ENCODE measurements at places on chromosomes 4 and X.

GRCh38 chr4:37381040-37381668 is 136.6 kb downstream of the NWD2 start:
- DNase-seq, result no peak

GRCh38 chr4:37710491-37710890 is 24.3 kb upstream of the RELL1 start:
- no peak for DNase-seq

DNA sequence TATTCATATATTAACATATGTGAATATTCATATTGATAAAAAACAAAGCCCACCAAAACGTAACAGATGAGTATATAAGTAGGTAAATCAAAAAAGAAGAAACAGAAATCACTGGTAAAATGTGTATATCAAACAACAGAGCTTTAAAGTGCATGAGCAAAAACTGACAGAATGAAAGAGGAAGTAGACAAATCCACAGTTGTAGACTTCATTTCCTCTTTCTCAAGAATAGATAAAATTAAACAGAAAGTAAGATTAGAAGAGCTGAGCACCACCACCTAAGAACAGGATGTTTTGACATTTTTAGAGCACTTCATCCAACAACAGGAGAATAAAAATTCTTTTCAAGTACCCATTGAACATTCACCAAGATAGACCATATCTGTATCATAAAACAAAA is 64.6 kb downstream of the CNKSR2 start:
- peak; percentile 7 for DNase-seq

DNA sequence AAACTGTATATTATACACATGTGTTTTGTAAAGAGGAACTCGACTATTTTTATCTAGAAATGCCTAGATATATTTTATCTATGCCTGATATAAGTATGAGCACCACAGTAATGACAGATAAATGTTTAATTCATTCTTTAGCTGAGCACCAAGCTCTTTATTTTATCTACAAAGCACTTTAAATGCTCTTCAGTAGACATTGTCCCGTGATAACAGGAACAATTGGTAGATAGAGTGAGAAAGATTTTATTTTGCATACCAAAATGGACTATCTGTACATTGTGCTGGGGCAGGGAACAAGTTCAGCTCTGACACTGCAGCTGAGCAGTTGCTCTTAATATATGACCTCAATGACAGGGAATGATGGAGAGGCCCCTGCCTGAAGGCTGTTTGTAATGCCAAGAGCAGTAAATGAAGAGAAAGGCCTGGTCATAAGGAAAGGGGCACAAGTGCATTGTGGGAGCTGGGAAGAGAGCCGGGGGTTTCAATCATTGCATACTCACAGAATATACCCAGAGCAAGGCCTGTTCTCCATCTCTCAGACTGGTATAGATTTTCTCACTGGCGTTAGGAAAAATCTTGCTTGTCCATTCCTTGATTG is 57.3 kb downstream of the SEPTIN11 start:
- DNase-seq, result no peak

DNA sequence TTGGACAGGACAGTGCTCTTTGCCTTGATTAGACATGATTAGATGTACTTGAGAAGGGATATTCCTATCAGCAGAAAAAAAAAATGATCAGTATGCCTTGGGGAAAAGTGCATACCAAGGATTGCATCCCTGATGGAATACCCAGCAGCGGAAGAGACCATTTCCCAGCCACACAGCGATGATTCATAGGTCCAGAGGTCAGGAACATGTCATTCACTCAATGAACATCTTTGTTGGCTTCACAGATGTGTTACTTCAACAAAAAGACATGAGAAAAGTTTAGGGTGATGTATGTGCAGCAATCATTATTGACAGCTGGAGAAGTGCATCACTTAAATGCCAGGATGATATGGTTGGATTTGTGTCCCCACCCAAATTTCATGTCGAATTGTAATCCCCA is 293.5 kb downstream of the ZNF674 start:
- no peak for DNase-seq

DNA sequence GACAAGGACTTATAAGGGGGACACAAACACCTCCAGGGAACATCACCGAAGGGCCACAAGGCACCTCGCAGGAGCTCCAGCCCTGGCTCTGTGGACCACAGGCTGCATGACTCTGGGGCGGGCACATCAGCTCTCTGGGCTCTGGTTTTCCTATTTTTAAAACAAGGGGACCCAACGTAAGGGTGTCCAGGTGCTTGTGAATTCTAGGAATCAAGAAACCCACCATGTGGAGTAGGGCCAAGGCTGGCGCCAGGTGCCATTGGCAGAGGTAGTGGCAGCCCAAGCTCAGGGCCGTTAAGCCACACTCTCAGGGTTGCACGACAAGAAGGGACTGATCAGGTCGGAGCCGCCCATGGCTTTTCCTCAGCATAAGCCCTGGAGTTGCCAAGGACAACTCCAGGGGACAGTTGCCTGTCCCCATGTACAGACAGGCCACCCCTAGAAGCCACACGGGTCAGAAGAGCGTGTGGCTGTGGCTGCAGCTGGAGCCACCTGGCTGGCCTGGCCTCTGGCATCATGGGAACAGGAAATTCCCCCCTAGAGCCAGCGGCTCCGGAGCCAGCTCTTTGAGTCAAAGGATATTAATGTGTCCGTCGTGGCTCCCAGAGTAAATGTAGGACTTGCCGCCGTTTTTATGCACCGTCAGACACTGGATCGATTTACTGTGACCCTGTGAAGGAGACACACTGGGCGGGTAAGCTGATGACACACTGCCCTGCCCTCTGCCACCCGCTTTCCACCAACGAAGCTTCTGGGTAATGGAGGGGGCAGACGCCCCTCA is 32.5 kb downstream of the WDR1 start:
- DNase-seq, result no peak

- no peak for DNase-seq
Observed at GRCh38 chrX:75045369-75045768, 110.7 kb downstream of the ABCB7 start.

- DNase-seq, result no peak
Observed at GRCh38 chr4:2648159-2648814, 107.8 kb downstream of the TNIP2 start.

GRCh38 chr4:175106301-175106700 is 188.1 kb downstream of the ADAM29 start:
- DNase-seq, result no peak

- peak; percentile 88 for DNase-seq
Observed at GRCh38 chrX:40735325-40736169, at the start of gene MED14. Gene MED14, minus strand, starts transcription at chrX:40735542. Its CDS starts 130 bp downstream, at chrX:40735412.

GRCh38 chr4:174696657-174697056 is 132.4 kb downstream of the GLRA3 start:
- DNase-seq, result no peak

GRCh38 chr4:68962868-68963267 is 11.3 kb upstream of the UGT2A3 start:
- no peak for DNase-seq

DNA sequence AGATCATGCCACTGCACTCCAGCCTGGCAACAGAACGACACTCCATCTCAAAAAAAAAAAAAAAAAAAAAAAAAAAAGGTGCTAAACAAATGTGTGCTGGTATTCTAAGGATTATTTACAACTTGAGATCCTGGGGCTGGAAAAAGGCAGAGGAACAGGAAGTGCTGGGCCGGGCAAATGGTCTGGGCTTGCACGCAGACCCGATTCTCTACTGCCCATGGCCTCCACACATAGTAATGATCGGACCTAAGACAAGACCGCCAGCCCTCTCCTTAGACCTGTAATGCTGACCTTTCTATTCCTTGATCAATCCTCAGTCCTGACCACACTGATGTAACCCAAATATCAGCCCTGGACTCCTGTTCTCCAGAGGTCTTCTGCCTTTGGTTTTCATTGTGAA is 67.8 kb downstream of the EFNB1 start:
- no peak for DNase-seq

DNA sequence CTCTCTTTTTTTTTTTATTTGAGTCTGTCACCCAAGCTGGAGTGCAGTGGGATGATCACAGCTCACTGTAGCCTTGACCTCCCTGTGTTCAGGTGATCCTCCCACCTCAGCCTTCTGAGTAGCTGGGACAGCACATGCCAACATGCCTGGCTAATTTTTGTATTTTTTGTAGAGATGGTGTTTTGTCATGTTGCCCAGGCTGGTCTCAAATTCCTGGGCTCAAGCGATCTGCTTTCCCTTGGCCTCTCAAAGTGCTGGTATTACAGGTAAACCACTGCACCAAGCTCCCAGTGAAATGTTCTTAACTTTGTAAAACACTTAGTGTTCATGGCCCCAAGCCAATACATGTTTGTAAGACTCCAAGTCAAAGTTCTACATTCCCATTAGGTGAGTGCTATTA is 316.1 kb downstream of the KCTD8 start:
- DNase-seq, result no peak

- no peak for DNase-seq
Observed at GRCh38 chr4:51890760-51891159, 47.8 kb downstream of the DCUN1D4 start.

DNA sequence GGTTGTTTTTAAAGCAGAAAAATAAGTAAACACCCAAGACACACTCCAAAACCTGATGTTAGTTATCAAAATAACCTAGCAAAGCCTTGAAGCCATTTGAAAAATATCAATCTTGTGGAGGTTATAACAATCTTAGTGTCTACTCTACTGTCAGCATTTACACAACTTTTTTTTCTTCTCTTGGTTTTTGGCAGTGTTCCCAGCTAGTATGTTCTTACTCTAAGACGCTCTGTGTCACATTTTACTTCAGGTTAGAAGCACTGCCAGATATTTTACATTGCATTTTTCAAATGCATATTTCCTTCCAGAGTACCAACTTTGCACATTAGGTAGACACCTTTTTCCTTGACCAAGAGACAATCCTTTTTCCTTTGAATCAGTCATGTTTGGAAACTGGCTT is 114.0 kb upstream of the INPP4B start:
- DNase-seq, result no peak

DNA sequence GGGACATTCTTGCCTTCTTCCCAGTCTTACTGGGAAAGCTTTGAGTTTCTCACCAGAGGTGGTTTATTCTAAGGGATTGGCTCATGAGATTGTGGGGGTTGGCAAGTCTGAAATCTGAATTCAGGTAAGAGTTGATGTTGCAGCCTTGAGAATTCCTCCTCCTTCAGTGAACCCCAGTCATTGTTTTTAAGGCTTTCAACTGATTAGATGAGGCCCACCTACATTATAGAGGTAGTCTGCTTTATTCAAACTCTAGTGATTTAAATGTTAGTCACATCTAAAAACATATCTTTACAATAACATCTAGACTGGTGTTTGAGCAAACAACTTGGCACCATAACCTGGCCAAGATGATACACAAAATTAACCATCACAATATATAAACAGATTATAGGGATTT is 156.5 kb upstream of the MED14 start:
- no peak for DNase-seq

GRCh38 chrX:38935561-38935960 is 134.3 kb downstream of the MID1IP1 start:
- no peak for DNase-seq

DNA sequence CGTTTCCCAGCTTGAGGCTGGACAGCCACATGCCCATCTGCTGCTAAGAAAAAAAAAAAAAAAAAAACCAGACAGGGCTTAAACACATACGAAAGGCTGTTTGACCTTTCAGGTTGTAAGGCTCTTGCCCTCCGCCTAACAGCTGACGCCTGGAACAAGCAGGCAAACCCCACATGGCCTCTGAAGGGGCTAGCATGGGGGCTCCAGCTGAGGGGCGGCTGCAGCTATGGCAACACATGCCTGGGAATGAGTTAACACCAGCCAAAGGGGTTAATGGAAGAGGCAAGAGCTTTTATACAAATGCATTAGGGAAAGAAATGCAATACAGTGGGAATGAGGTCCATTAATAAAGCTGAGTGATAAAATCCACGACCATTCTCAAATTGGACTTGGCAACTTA is 183.6 kb downstream of the ENOX2 start:
- no peak for DNase-seq

- no peak for DNase-seq
Observed at GRCh38 chrX:40167233-40167849, 69.6 kb upstream of the BCOR start.

- no peak for DNase-seq
Observed at GRCh38 chr4:1427010-1427409, 20.8 kb upstream of the NKX1-1 start.

DNA sequence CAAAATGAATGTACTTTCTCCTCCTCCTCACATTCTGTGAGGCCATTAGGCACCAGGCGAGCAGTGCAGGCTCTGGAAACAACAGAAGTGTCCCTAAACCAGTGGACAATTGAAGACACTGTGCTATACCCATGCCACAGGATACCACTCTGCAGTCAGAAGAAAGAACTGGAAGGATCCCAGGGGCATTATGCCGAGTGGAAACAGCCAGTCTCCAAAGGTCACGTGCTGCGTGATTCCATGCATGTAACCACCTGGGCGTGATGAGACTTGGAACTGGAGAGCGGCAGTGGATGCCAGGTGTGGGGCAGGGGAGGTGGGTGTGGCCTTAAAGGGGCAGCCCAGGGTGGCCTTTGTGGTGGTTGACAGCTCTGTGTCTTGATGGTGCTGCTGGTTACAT is 139.4 kb downstream of the EVC2 start:
- no peak for DNase-seq

DNA sequence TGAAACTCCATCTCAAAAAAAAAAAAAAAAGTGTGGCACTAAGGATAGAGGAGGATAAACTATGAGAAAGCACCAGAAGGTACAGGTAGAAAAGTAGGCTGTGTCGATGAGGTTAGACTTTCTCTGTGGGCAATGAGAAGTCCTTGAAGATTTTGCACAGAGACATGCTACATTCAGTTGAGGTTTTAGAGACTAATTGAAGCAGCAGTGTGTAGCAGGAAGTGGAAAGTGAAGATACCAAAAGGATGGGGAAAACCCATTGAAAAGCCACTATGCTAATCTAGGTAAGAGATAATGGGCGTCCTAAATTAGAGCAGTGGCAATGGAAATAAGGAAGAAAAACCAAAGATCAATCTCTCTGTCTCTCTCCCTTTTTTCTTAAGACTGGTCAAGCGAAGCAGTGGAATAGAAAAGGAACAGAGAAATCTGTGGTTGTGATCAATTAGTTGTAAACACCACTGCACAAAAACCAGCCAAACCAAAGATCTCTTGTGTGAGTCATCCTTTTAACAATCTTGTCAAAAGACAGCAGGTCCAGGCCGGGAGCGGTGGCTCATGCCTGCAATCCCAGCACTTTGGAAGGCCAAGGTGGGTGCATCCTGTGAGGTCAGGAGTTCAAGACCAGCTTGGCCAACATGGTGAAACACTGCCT is 3.5 kb downstream of the SPINK2 start:
- no peak for DNase-seq

DNA sequence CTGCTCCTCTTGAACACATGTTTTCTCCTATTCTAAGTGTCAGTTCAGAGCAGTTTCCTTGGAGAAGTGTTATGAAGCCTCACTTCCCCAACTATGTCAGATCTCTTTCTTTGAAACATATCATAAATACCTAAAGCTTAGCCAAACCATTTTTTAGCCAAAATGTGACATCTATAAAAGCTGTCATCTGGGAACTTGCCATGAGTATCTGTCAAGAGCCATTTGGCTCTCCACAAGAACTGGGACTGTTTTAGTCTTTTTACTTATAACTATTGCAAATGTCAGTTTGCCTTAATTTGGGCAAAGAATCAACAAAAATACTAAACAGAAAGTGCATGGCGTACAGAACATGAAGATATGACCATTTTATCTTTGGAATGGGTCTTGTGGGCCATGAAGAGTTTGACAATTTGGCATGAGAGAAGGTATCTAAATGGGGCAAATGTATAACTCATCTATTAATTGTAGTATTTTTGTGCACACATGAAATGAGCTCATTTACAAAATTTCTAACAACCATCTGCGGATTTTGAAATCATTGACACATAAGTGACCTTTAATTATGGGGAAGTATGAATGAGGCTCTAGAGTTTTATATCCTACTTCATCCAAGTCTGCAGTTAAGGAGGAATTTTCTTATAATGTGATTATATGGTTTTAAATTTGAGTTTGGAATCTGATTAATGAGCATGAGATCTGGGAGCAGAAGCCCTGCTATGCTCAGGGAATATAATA is 129.1 kb upstream of the PACRGL start:
- no peak for DNase-seq

Data from GDM1 (cell line).